ENCODE measurements at places on chromosomes 3 and 15. TPM values are rescaled to one million over a fixed set of nuclear protein-coding genes. Genes with fewer than 3 reads are reported as not detected.

- DNase-seq: no peak
- no peak overlapping the region for H3K27ac ChIP-seq
- no peaks in the 10 kb centered on the region for H3K4me1 ChIP-seq
- H3K4me3 ChIP-seq: no peak overlapping the region
These were observed 423.6 kb upstream of the ARL6 start for GRCh38 chr3:97340940-97341339.

- H3K4me3 ChIP-seq: peak overlapping the region; percentile 11
- DNase-seq: no peak
- no peak overlapping the region for H3K27ac ChIP-seq
- H3K36me3 ChIP-seq: no peaks in the 10 kb centered on the region
These were observed 33.8 kb downstream of the DNASE1L3 start for GRCh38 chr3:58176827-58177489.

DNA sequence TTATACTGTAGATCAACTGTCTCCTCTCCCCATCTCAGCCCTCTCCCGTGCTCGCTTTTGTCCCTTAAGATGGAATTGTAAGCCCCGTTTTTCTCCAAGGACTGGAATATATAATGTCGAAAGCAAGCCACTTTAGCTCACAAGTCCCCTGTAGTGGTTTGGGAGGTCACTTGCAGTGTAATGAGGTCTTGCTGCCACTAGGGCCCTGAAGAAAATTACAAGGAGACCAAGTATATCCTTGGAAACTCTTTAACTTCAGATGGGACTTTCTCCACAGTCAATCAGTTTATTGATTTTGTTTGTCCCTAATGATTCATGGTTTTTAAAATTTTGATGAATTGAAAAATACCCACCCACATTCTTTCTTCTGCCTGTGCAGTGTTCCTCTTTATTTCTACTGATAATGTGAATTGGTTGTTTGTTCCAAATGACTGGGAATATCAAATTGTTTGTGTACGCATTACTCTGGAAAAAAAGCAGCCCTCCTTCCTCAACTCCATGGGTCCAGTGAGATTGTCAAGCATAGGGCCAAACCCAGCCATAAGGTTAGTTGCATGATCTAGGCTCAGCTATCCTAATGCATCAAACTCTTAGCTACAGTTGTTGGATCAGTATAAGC is 294.8 kb downstream of the MCTP2 start:
- no peaks in the 10 kb centered on the region for H3K36me3 ChIP-seq
- no peak overlapping the region for H3K4me3 ChIP-seq
- H3K4me1 ChIP-seq: no peaks in the 10 kb centered on the region

DNA sequence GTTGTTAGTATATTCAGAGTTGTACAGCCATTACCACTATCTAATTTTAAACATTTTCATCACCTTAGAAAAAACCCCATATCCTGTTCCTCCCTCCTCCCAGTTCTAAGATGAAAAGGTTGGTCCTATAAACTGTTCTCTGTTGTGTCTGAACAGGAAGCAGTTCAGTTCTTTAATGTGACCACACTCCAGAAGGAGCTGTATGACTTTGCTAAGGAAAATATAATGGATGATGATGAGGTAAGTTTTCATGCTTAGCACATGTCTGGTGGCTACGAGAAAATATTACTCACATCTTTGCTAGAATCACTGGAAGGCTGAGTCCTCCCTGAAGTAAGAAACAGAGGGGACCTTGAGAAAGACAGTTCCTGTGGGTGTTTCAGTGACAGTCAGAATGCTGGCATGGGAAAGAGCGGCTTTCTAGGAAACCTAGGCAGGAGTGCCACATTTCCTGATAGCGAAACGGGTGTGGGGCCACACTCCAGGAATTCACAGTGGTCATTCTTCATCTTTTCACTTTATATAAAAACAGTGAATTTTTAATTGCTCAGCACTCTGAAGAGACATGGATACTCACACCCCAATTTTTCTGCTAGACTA is 20.3 kb downstream of the CRTAP start:
- DNase-seq: peak; percentile 63
- no peaks in the 10 kb centered on the region for H3K27me3 ChIP-seq
- no peak overlapping the region for H3K27ac ChIP-seq
- H3K4me3 ChIP-seq: no peak overlapping the region
- H3K36me3 ChIP-seq: no peaks in the 10 kb centered on the region

GRCh38 chr3:157652366-157652765 is 149.2 kb upstream of the VEPH1 start:
- no peaks in the 10 kb centered on the region for H3K4me1 ChIP-seq
- H3K36me3 ChIP-seq: no peaks in the 10 kb centered on the region
- no peak overlapping the region for H3K27ac ChIP-seq

GRCh38 chr15:59594493-59594942 is 17.1 kb upstream of the GCNT3 start:
- no peaks in the 10 kb centered on the region for H3K4me1 ChIP-seq
- peak; percentile 67 for DNase-seq
- H3K27me3 ChIP-seq: no peaks in the 10 kb centered on the region
- H3K4me3 ChIP-seq: no peak overlapping the region

DNA sequence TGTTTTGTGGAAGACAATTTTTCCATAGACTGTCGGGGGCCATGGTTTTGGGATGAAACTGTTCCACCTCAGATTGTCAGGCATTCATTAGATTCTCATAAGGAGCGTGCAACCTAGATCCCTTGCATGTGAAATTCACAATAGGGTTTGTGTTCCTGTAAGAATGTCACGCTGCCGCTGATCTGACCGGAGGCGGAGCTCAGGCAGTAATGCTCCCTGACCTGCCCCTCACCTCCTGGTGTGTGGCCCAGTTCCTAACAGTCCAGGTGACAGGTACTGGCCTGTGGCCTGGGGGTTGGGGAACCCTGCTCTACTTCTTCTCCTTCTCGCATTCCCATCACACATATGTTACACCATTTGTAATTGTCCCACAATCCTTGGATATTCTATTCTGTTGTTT is 11.0 kb downstream of the CHRNA7 start:
- no peaks in the 10 kb centered on the region for H3K27me3 ChIP-seq
- DNase-seq: no peak
- H3K36me3 ChIP-seq: no peaks in the 10 kb centered on the region

DNA sequence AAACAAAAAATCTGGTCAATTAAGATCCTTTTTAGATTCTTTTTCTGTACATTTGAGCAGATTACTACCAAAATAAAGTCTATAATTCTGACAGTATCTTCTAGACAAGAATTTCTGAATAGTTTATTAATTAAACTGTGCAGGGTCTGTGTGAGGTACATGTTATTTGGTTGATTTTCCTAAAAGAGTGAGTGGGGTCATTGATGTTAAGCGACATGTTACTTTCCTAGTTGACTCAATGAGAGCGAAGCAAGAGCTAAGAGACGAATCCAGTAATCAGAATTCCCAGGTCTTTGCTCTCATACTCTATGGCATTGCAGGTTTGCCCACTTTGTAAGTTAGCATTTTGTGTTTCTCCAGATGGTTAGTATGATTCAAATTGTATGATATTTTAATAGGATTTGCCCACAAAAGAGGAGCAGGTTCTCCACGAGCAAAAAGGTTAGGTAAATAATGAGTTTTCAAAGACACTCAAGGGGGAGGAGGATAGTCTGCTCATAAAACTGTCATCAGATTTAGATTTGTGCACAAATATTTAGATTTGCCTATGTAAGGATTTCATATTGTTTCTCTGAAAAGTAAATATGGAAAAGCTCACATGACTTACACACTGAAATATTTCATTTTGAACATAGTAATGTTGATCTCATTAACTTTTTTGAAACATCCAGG is 217.2 kb upstream of the CGNL1 start:
- H3K27me3 ChIP-seq: no peaks in the 10 kb centered on the region
- H3K36me3 ChIP-seq: no peaks in the 10 kb centered on the region
- no peaks in the 10 kb centered on the region for H3K4me1 ChIP-seq

GRCh38 chr3:183692436-183692835 is 5.2 kb upstream of the YEATS2 start:
- no peak overlapping the region for H3K4me3 ChIP-seq
- H3K36me3 ChIP-seq: no peaks in the 10 kb centered on the region
- DNase-seq: no peak
- no peaks in the 10 kb centered on the region for H3K27me3 ChIP-seq
- H3K27ac ChIP-seq: no peak overlapping the region
- no peaks in the 10 kb centered on the region for H3K4me1 ChIP-seq

DNA sequence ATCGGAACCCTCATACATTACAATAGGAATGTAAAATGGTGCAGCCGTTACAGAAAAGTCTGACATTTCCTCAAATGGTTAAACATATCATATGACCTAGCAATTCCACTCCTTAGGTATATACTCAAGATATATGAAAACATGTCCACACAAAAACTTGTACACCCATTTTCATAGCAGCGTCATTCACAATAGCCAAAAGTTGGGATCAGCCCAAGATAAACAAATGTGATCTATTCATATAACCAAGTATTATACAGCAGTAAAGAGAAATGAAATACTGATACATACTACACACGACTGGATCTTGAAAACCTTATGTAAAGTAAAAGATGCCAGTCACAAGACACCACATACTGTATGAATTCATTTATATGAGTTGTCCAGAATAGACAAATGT is 102.4 kb downstream of the MSL2 start:
- no peaks in the 10 kb centered on the region for H3K36me3 ChIP-seq
- H3K27me3 ChIP-seq: no peaks in the 10 kb centered on the region
- no peaks in the 10 kb centered on the region for H3K4me1 ChIP-seq

DNA sequence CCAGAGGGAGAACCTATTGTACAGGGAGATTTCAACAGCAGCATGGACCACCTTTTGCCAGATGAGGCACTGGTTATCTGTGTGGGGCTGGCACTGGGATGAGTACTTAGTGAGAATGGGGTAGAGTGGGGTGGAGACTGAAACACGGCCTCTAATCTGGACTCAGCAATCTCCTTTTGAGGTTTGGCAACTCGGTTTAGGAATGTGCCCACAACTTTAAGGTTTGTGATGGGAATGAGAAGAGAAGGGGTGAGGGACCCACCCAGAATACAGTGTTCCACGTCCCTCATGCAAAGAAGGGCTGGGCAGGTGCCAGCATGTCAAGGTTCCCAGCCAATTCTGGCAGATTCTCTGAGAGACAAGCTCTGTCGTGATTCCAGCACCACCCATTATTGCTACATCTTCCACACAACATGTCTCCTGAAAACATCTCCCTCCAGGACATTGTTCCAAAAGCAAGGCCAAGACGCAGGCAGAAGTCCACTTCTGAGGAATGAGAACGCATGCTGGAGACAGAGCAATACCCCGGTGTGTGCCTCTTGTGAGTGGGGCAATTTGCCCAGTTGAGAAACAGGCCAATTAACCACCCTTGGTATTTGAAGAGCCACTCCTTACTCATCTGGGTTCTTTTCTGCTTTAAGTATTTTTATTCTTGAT is 37.5 kb upstream of the CCR4 start:
- no peak overlapping the region for H3K27ac ChIP-seq
- no peak overlapping the region for H3K4me3 ChIP-seq
- H3K4me1 ChIP-seq: no peaks in the 10 kb centered on the region

GRCh38 chr15:78364233-78364632 is 24.1 kb downstream of the CRABP1 start:
- no peak overlapping the region for H3K27ac ChIP-seq
- H3K27me3 ChIP-seq: no peaks in the 10 kb centered on the region
- no peaks in the 10 kb centered on the region for H3K36me3 ChIP-seq
- H3K4me1 ChIP-seq: no peaks in the 10 kb centered on the region
- no peak for DNase-seq
- H3K4me3 ChIP-seq: no peak overlapping the region

GRCh38 chr3:14393440-14394106 is 8.8 kb upstream of the SLC6A6 start:
- no peak for DNase-seq
- no peak overlapping the region for H3K4me3 ChIP-seq
- no peaks in the 10 kb centered on the region for H3K36me3 ChIP-seq

DNA sequence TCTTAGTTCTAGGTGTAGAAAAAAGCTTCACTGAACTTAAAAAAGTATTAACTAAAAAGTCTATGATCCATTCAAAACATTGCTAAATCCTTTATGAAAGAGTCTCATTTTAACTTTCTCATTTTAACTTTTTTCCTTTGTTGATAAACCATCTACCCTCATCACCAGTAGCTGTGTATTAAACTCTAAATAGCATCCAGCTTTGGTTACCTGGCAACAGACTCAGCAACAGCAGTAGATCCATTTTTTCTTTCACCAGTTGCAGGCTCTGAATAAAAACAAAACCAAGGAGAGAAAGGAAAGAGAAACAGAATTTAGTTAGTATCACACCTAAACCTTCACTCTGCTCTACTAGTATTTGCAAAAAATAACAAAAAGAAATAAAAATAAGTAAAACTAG is 51.6 kb downstream of the TP53BP1 start:
- H3K36me3 ChIP-seq: peaks cover 25% of the 10 kb centered on the region
- H3K4me3 ChIP-seq: no peak overlapping the region
- peak overlapping the region; percentile 58 for H3K27ac ChIP-seq
- no peak for DNase-seq
- H3K27me3 ChIP-seq: no peaks in the 10 kb centered on the region
- peaks cover 16% of the 10 kb centered on the region for H3K4me1 ChIP-seq

DNA sequence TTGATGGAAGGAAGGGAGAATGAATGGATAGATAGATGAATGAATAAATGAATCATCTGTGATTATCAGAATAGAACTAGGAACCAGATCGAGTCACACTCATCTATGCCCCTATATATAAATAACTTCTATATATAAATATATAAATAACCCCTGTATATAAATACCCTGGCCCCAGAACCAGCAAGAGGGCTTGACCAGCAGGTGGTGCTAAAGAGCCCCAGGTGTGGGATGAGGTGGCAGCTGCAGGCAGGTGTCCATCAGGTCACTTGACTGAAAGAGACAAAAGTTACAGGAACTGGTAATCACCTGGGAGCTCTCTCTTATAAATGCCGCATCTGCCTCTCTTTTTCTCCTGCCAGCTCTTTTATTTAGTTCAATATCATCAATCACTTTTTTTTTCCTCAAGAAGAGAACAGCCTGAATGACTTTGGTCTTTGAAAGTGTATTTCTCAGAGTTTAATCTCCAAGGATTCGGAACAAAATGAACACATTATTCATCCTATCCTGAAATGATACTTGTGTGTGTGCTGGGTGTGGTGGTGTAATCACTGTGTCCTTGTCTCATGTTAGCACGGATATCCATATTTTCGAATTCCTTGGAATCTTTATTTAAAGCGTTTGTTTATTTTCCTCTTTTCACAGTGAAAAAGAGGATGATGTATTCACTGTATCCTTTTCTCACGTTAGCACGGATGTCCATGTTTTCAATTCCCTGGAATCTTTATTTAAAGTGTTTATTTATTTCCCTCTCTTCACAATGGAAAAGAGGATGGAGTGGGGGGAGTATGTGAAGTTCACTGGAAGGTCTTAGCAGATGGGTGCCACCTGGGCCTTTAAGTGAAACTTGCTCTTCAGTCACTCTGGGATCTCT is 35.4 kb upstream of the ATG7 start:
- no peaks in the 10 kb centered on the region for H3K27me3 ChIP-seq
- no peaks in the 10 kb centered on the region for H3K4me1 ChIP-seq
- H3K27ac ChIP-seq: no peak overlapping the region

GRCh38 chr15:78398076-78398825 is 39.8 kb upstream of the IREB2 start:
- H3K27me3 ChIP-seq: peaks cover 4% of the 10 kb centered on the region
- H3K27ac ChIP-seq: no peak overlapping the region
- DNase-seq: no peak
- no peak overlapping the region for H3K4me3 ChIP-seq

Gene CCR9
- total RNA-seq: not detected

Gene SCAANT1
- total RNA-seq: not detected

Gene MAP1A
- 9.2 TPM for total RNA-seq

Gene APOD
- 35.3 TPM for total RNA-seq

Gene DNAH12
- total RNA-seq: 0.24 TPM

Gene SKOR1
- total RNA-seq: 0.47 TPM

Gene SIN3A
- 72.7 TPM for total RNA-seq

Gene KBTBD13
- total RNA-seq: not detected

Gene MORC1
- not detected for total RNA-seq

Gene BCL2A1
- 1.3 TPM for total RNA-seq

Gene HRH1
- 0.24 TPM for total RNA-seq

Gene COLQ
- total RNA-seq: 2.5 TPM

Gene VILL
- total RNA-seq: 7.4 TPM

Gene PCOLCE2
- 1.4 TPM for total RNA-seq

Measured in adrenal gland (tissue), 19 donors.